ENCODE measurements at places on chromosomes 2 and 18. TPM values are rescaled to one million over a fixed set of nuclear protein-coding genes. Genes with fewer than 3 reads are reported as not detected.

DNA sequence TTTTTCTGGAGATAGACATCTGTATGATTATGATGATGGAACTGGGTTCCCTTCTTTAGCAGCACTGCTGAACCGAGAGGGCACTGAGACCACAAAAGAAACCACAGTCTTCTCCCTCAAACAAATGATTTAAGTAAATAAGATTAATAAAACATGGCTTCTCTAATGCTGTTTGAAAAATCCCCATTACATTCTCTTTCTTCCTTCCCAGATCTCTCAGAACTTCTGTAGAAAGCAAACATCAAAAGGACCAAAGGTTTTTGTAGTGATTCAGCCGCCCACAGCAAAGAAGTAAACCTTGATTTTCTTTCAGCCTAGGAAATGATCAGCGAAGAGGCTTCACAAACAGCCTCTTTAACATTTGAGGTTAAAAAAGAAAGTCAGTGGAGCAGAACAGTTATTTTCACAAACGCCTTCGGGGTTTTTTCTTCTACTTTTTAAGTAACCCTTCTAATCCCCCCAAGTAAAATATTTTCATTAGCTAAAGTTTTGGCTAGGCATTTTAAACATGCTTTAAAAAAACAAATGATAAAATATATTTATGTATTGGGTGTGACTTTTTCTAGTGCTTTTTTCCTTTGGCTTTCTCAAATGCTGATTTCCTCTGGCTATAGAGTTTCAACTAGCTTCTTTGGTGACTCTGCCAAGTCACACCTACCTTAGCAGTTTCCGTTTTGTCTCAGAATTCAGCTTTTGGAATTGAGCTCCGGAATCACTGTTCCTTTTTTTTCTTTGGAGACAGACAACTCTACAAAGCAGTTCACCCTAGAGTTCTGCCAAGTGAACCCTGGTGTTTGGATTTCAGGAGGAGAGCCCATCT, 89.6 kb downstream of the UPP2 start:
- 0 out of 2 replicates have a peak, but pooled peaks cover 2% of the 10 kb centered on the region for H3K27me3 ChIP-seq
- H3K27ac ChIP-seq, result no peak overlapping the region
- H3K4me3 ChIP-seq, result no peak overlapping the region
- H3K36me3 ChIP-seq, result no peaks in the 10 kb centered on the region

DNA sequence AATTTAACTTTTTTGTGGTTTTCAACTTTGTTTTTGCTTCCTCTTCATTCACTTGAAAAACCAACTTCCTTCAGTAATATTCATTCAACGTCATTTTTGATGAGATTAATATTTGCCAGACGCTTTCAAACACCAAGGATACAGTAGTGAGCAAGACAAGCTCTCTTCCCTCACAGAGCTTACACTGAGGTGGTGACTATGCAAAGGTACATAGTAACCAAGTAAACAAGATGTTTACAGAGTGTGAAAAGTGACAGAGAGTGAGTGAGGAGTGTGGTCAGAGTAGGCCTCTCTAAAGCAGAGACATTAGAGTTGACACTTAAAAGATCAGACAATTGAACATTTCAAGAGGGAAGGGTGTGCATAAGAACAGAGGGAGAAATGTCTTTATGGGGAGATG, 155.5 kb downstream of the TMEM247 start:
- DNase-seq, result no peak
- H3K4me3 ChIP-seq, result no peak overlapping the region

GRCh38 chr2:213296270-213296669, 12.0 kb downstream of the SPAG16 start:
- no peaks in the 10 kb centered on the region for H3K4me1 ChIP-seq
- H3K27ac ChIP-seq, result no peak overlapping the region
- no peak for DNase-seq
- no peak overlapping the region for H3K4me3 ChIP-seq
- H3K36me3 ChIP-seq, result peaks cover 2% of the 10 kb centered on the region
- H3K27me3 ChIP-seq, result no peaks in the 10 kb centered on the region

DNA sequence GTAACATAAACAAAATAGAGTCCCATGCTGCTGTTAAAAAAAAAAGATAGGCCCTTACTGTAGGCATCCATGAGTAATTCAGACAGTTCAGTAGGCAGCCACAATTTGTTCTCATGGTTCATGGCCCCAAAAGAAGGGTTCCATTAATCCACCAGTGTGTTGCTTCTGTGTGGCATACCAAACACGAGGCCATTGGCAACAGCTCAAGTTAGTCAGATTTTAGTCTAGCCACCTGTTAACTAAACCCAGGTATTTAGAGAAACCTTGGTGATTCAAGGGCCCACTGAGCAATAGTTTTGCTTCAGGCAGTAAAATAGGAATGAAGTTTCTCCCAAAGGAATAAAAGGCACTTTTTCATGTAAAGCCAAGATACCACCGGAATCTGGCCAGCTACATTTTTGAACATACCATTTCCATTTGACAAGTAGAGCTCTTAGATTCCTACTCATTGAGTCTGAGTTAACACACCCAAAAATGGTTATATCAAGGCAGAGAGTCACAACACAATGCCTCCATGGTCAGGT, 80.1 kb upstream of the SRD5A2 start:
- no peaks in the 10 kb centered on the region for H3K4me1 ChIP-seq
- H3K27ac ChIP-seq, result no peak overlapping the region
- DNase-seq, result no peak

DNA sequence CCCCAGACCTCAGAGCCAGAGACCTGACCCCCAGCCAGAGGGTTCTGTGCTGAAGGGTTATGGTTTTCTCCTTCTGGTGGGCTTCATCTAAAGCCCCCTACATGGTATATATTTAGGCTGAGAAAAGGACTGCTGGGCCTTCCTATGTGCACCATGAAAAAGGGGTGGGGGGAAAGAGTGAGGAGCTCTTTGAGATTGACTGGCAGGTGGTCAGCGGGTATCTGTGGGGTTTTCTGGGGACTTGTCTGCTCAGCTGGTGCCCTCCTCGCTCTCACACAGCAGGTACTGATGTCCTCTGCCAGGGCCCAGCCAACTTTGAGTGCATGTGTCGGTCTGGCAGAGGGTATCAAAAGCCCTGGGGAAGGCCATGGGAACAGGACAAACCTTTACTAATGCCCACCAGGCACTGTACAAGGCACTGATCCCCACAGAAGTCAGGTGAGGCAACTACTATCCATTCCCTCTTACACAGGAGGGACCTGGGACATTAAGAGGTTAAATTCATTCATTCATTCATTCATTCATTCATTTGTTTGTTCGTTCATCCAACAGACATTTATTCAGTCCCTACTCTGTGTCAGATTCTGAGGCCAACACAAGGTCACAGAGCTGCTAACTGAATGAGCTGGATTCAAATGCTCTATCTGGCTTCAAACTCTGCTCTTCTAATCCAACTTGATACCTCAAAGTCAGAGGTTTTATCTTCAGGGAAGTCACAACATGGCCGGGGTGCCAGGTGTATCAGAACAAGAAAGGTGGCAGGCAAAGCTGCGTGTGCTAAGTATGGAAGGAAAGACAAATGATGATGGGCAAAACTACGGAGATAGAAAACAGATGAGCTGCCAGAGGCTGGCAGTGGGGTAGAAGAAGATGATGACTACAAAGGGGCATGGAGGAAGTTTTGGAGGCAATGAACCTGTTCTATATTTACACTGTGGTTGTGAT, 44.6 kb downstream of the REEP1 start:
- H3K4me1 ChIP-seq, result no peaks in the 10 kb centered on the region
- no peaks in the 10 kb centered on the region for H3K36me3 ChIP-seq
- H3K27me3 ChIP-seq, result peaks cover 15% of the 10 kb centered on the region

- DNase-seq, result no peak
- H3K27ac ChIP-seq, result peak overlapping the region; percentile 83
- no peaks in the 10 kb centered on the region for H3K36me3 ChIP-seq
- no peaks in the 10 kb centered on the region for H3K27me3 ChIP-seq
- peak overlapping the region; percentile 83 for H3K4me3 ChIP-seq
Measured at GRCh38 chr2:223943561-223944008, 1.6 kb downstream of the WDFY1 start.

DNA sequence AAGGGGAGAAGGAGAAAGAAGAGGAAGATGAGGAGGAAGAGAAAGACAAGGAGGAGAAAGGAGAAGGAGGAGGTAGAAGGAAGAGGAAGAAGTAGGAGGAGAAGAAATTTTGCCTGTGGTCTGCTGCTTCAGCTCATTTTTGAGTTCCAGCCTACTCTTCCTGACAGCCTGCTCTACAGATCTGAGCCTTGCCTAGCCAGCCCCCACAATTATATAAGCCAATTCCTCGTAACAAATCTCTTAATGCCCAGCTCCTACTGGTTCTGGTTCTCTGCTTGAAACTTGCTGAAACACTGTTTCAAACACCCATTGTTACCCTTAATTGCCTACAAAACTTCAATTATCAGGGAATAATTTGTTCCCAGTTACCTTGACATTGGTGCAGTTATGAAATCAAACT, 1014.2 kb upstream of the CELF4 start:
- H3K27ac ChIP-seq, result no peak overlapping the region
- no peak overlapping the region for H3K4me3 ChIP-seq
- H3K27me3 ChIP-seq, result no peaks in the 10 kb centered on the region

GRCh38 chr2:20986024-20986939, 57.6 kb downstream of the APOB start:
- no peaks in the 10 kb centered on the region for H3K36me3 ChIP-seq
- no peak for DNase-seq
- H3K4me3 ChIP-seq, result no peak overlapping the region
- H3K27ac ChIP-seq, result no peak overlapping the region
- no peaks in the 10 kb centered on the region for H3K27me3 ChIP-seq

GRCh38 chr18:65748321-65748720, 2.5 kb upstream of the CDH7 start:
- H3K4me1 ChIP-seq, result no peaks in the 10 kb centered on the region
- H3K27me3 ChIP-seq, result no peaks in the 10 kb centered on the region
- DNase-seq, result no peak
- no peak overlapping the region for H3K27ac ChIP-seq
- H3K36me3 ChIP-seq, result no peaks in the 10 kb centered on the region

DNA sequence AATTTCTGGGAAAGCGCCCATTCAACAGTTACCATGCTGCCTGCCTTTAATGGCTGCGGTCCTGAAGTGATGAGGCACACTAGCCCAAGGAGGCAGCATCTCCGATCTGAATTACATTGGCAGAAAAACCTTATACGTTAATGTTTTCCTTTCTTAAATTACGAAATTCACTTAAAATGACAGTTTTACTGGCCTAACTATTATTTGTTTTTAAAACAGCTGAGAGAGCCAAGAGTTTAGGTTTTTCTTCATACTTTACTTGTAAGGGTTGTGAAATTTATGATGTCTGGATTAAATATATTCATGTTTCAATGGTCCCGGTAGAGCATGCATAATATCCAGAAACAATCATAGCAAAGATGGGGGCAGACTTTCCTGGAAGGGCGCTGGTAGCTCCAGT, 115.2 kb upstream of the REV1 start:
- H3K27me3 ChIP-seq, result peaks cover 7% of the 10 kb centered on the region
- H3K4me3 ChIP-seq, result no peak overlapping the region
- no peak for DNase-seq
- H3K27ac ChIP-seq, result no peak overlapping the region
- H3K36me3 ChIP-seq, result no peaks in the 10 kb centered on the region

- peaks cover 37% of the 10 kb centered on the region for H3K4me1 ChIP-seq
- no peaks in the 10 kb centered on the region for H3K27me3 ChIP-seq
- DNase-seq, result no peak
- H3K27ac ChIP-seq, result peak overlapping the region; percentile 89
- H3K36me3 ChIP-seq, result no peaks in the 10 kb centered on the region
Measured at GRCh38 chr2:43178602-43179542, 47.5 kb downstream of the ZFP36L2 start.

DNA sequence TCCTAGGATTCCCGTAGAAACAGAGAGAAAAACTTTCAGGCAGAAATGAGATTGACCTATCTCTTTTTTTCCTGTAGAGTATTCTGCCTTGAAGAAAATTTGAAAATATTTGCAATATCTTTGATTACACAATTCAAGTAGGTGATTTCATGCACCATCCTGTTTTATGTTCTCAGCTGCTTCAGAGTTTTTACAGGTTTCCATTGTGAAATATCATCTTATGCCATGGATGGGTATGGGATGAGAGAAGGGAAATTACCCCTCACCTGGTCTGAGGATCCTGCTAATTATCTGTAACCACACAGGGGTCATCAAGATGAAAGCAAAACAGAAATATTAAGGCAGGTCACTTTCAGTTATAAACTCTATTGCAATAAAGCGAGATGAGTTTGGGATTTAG, 264.8 kb downstream of the TXNL1 start:
- no peaks in the 10 kb centered on the region for H3K36me3 ChIP-seq
- no peak overlapping the region for H3K4me3 ChIP-seq
- no peak for DNase-seq
- H3K27me3 ChIP-seq, result no peaks in the 10 kb centered on the region
- no peak overlapping the region for H3K27ac ChIP-seq
- H3K4me1 ChIP-seq, result no peaks in the 10 kb centered on the region

- H3K27me3 ChIP-seq, result no peaks in the 10 kb centered on the region
- H3K36me3 ChIP-seq, result no peaks in the 10 kb centered on the region
- no peak for DNase-seq
- H3K4me1 ChIP-seq, result no peaks in the 10 kb centered on the region
- H3K27ac ChIP-seq, result no peak overlapping the region
Measured at GRCh38 chr18:7164323-7165004, 46.9 kb upstream of the LAMA1 start.

The TSHZ1 gene
- 10.0 TPM for total RNA-seq

The GAREM1 gene
- 4.7 TPM for total RNA-seq

The CAPN14 gene
- total RNA-seq, result 0.05 TPM

The KYNU gene
- not detected for total RNA-seq

The OBSL1 gene
- 25.5 TPM for total RNA-seq

The CLEC4F gene
- not detected for total RNA-seq

The DPP4 gene
- total RNA-seq, result 0.23 TPM

The GALR1 gene
- total RNA-seq, result not detected

The FBLN7 gene
- 0.95 TPM for total RNA-seq
